HCT116 (cell line): ENCODE measurements at places on chromosomes 12 and 14. TPM values are rescaled to one million over a fixed set of nuclear protein-coding genes. Genes with fewer than 3 reads are reported as not detected.

Gene CIROP
- not detected for total RNA-seq

Gene SVOP
- 0.47 TPM for total RNA-seq

Gene TBX3
- 12.8 TPM for total RNA-seq

Gene OR6C2
- total RNA-seq, result not detected

Gene HAL
- total RNA-seq, result 1.8 TPM

DNA sequence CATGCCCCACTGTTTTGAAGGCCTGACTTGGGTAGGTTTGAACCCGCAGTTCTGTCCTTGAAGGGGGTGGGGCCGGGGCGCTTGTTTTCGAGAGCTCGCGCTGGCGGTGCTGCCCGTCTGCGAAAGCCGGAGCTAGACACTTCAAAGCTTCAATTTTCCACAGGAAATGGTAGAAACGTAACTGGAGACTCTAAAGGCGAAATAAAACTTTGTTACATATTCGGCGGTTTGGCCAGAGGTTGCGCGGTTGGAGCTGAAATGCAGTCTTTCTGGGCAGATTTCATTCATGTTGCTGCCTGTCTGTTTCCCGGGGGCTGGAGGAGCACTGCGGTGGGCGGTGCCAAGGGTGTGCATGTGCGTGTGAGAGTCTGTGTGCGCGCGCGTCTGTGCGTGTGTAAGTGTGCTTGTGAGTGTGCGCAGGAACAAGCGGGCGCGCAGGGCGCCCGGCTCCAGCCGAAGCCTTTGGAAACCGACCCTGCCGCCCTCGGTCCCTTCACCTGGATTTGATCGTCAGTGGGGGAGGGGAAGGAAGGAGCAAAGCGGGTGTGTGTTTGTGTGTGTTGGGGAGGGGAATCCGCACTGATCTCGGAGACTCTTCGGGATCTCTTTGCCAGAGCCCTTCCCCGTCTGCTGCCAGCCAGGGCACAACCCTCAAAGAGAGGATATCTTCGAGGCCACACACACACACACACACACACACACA, 227.7 kb upstream of the CRY1 start:
- DNase-seq, result no peak

Gene GUCY2C
- total RNA-seq, result not detected

- no peak for DNase-seq
These were observed 29.8 kb downstream of the FIGNL2 start for GRCh38 chr12:51818566-51819300.

Gene PLA2G1B
- total RNA-seq, result 2.0 TPM

DNA sequence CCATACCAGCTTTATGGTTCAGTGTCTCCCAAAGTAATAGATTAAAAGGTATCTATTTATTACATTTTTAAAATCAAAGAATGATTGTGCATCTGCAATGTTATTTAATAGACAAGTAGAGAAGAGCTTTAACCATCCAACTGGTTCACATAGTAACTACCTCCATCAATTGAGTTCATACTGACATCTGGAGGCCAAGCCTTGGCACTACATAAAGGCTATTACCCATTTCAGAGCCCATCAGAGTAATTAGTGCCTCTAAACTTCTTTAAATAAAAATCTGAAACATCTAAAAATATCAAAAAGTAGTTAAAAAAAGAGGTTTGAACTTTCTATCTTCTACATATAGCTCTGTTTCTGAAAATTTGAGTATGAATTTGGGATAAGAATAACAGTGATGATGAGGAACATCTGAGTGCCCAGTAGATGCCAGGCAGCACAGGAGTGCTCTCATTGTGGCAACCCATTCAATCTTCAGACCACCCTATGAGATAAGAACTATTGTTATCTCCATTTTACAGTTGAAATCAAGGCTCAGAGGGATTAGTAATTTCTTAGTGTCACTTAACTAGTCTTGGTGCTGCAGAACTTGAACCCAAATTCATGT, 132.9 kb upstream of the DAAM1 start:
- DNase-seq, result peak; percentile 13

- no peak for DNase-seq
These were observed 376.3 kb upstream of the RGS6 start for GRCh38 chr14:71555654-71556559.
